ENCODE measurements at places on chromosomes 3 and 15.

GRCh38 chr3:78913711-78914110 lies 854.1 kb downstream of the ROBO1 start:
- no peak for DNase-seq

DNA sequence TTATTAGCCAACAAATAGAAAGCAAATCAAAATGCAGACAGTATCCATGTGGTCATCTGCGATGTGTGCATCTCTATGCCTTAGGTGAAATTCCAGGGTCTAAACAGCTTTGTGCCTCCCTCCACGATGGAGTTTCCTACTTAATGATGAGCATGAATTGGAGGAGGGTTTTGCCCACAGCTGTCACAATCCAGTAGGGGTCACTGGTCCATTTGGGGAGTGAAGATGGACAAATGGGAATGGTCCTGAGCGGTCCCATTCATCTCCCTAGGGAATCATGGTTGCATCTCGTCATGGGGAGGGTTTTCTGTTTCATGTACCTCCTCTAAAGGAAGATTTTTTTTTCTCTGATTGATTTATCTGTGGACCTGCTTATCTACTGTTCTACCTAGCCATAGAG lies 358.0 kb downstream of the PTPRG start:
- DNase-seq = no peak

GRCh38 chr3:51434746-51435327 lies 43.8 kb downstream of the RBM15B start:
- DNase-seq = peak; percentile 61

DNA sequence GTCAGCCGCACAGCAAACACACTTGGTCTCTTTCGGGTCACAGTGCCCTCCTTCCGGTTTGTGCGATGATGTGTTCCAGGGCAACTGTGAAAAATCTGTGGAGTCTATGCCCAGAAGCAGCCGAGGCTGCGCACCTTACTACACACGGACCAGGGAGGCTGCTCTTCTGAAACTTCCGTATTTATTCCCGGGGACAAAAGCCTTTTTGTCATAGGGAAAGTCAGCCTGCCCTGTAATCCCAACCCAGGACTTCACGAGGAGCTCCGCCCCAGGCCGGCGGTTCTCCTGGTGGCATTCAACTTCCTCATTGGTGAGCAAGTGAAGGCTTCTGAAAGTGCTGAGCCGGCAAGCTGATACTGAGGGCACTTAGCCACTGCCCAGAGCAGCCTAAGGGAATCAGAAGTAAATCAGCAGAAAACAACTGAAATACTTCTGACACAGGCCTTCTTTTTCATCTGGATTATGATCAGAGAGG lies 126.5 kb downstream of the FMN1 start:
- DNase-seq = no peak

- DNase-seq = peak; percentile 51
These were observed 104.2 kb upstream of the RAD18 start for GRCh38 chr3:9067352-9067975.

- DNase-seq = no peak
These were observed 13.0 kb downstream of the CAND2 start for GRCh38 chr3:12809435-12809834.

GRCh38 chr3:150146991-150147761 lies 176.5 kb upstream of the PFN2 start:
- DNase-seq = no peak

DNA sequence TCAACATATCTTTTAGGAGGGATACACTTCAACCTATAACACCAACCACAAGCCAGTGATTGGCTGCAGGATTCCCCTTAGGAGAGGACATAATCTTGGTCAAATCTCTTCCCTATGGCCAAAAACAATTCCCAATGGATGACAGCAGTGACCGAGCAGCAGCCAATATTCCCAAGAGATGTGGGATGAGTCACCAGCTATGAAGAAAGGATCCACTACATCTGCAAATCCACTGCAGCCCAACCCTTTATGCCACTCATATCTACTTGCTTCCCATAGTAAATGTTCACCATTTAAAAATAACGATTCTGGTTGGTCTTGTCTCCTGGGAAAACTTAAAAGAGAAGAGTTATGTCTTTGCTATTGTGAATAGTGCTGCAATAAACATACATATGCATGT lies 4.5 kb upstream of the IQCF5 start:
- no peak for DNase-seq

DNA sequence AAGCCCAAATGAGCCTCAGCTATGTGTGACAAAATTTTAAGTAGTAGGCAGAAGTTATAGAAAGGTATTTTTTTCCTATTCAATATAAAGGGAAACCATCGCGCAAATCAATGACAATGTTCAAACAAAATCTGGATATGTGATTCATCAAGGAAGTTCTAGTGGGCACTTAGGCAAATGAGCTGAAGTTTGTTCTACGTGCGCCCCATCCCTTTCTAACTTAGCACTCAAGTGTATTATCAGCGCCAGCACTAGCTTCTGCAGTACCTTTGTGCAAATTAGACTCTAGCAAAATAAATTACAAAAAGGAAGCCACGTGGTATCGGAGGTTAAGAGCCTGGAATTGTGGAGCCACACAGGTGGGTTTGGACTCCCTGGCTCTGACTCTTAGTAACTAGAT lies 91.1 kb downstream of the TBL1XR1 start:
- DNase-seq = no peak

- DNase-seq = no peak
These were observed 59.0 kb downstream of the CYP19A1 start for GRCh38 chr15:51279391-51279790.

GRCh38 chr3:69353088-69353478 lies 32.8 kb downstream of the FRMD4B start:
- DNase-seq = no peak

- DNase-seq = no peak
These were observed 764.8 kb upstream of the NR2F2 start for GRCh38 chr15:95565690-95566089.

- DNase-seq = no peak
These were observed 35.6 kb downstream of the RTP4 start for GRCh38 chr3:187403768-187404288.

DNA sequence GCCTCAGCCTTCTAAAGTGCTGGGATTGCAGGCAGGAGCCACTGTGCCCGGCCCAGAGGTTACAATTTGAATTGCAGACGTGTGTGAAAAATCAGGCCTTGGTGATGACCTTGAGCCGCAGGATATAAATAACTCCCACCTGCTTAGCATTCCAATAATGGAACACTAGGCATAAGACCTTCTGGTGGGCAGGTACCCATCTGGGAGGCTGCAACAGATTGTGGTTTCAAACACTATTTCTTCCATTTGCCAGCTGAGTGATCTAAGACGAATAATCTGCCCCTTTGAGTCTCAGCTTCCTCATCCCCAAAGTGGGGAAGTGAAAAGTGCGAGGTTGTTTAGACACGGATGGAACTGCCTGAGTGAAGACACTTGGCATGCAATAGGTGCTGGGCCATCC lies 47.7 kb upstream of the HERC1 start:
- no peak for DNase-seq

DNA sequence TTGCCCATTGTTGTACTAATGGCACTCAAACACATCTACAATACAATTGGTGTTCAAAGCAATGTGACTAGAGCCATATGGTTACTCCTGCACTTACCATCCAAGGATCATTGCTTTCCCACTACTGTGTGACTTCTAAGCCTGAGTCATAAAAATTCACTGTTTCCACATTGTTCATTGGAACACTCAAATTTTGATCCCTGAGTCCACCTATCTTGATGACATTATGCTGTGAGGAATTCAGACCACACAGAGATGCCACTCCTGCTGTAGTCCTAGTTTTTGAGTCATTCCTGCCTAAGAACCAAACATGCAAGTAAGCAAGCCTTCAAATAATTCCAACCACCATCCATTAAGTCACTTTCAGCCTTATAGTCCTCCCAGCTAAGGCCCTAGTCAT lies 176.2 kb downstream of the EFHB start:
- DNase-seq = no peak

DNA sequence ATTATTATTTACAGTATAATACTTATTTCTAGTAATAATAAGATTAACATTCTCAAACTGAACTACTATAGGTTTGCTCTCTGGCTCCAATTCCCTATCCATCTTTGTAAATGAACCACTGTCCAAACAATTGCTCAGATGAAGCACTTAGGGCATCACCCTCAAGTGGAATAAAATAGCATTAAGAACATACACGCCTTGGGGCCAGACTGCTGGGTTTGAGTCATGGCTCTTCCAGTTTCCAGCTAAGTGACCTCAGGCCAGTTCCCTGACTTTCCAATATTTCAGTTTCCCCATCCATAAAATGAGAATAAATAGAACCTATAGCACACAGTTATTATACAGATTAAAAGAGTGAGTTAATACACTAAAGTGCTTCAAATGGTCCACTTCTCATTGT lies 507.2 kb downstream of the MAGI1 start:
- no peak for DNase-seq

- DNase-seq = no peak
These were observed 19.4 kb downstream of the IFT57 start for GRCh38 chr3:108202834-108203233.

GRCh38 chr15:41241221-41241964 lies 10.3 kb downstream of the CHP1 start:
- no peak for DNase-seq

GRCh38 chr3:129291236-129291886 lies 12.7 kb downstream of the HMCES start:
- no peak for DNase-seq

DNA sequence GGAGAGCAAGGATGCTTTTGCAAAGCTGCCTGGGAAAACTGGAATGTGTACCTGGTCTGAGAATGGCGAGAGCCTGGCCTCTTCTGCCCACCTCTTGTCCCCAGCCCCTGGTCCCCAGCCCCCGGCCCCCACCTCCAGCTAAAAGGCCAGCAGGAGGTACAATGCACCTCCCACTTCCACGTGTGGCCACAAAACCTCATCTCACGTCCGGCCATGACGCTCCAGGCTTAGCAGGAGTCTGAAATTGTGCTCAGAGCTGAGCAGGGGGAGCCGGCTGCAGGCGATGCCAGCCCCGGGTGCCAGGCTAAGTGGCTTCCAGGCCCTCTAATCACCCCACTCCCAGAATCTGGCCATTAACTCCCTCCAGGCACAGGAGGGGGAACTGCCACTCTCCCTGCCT lies 83.1 kb upstream of the PRR20G start:
- no peak for DNase-seq

DNA sequence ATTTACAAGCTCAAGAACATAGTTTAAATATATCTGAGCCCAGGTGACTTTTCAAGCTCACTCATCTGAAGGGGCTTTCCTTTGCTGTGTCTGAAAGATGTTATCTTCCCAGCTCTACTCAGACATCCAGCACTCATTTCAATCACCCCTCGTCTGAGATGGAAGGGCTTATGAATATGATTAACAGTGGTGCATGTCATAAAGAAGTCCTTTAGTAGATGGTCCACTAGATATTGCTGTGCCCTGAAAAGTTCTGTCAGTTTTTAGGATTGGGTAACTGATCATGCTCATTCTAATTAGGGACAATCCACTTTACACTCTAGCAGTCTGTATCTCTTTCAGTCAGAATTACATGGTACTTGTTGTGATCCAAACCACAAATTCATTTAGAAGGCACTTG lies 28.3 kb downstream of the RETNLB start:
- no peak for DNase-seq

- no peak for DNase-seq
These were observed 472.8 kb downstream of the ZIC1 start for GRCh38 chr3:147881933-147882332.

DNA sequence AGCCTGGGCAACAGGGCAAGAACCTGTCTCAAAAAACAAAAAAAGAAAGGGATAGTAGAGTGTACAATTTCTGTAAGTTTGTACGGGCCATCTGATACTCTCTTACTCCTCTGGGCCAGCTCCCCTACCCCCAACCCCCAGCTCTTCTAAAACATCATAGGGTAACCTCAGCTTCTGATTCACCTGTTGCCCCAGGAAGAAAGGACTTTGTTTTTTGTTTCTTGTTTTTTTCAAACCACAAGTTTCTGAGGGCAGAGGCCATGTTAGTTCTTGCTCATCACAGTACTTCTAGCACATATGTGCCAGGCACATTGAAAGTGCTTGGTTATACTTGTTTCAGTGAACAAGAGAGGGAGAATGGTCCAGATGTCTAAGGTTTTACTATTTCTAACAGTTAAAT lies 20.2 kb downstream of the ATOSA start:
- DNase-seq = no peak

DNA sequence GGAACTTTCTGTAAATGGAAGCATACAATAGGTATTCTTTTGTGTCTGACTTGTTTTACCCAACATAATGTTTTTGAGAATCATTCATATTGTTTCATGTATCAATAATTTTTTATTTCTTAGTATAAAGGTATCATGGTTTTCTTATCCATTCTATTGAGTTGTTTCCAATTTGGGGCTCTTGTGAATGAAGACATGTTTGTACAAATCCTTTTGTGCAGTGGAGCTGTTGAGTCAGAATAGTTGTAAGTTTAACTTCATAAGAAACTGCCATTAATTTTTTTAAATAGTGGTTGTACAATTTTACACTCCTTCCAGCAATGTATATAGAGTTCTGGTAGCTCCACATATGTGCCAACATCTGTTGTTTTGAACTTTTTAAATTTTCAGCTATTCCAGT lies 59.2 kb upstream of the THSD4 start:
- DNase-seq = no peak

DNA sequence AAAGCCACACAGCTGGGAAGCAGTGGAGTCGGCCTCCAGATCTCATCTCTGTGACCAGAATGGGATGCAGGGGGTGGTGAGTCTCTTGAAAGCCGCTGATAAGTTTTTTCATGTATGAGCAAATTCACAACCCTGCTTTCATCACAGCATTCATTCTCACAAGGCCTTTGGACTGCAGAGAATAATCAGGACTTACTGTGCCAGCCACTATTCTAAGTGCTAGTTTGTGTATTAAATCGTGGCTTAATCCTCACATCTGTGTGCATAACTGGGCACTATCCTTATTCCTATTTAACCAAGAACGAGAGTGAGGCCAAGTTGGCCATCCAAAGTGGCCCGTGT lies 64.2 kb upstream of the POLG start:
- DNase-seq = no peak

DNA sequence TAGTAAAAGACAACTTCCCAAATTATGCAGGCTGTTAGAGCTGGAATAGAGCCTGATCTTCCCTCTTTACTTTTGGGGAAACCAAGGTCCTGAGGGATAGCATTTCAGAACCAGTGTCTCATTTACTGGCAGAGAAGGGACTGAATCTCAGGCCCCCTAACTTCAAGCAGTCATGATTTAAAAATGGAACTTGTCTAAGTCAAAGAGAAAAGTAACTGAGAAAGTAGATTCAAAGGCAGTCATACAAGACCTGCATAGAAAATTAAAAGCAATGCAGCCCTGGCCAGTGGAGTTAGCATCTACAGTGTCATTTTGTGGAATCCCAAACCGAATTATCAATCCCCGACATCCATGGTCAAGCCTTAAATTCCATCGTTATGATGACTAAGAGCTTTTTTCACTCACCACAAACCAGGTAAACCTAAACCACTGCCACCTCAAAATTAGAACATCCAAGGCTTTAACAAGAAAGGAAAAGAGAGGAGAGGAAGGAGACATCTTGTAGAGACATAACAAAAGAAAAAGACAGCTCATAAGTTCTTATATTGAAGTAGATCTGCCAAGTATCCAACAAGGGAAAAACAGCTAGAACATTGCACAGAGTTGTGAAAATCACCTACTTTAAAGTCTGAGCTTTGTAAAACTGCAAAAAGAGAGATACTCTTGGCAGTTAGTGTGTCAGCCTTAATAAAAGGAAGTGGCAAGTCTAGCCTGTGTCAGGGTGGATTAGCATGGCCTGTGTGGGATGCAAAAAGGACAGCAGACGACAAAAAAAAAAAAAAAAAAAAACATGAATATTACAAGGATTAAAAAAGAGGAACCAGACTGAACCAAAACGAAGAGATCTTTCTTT lies 54.1 kb upstream of the CCR2 start:
- DNase-seq = peak; percentile 52

All from Jurkat, Clone E6-1 (cell line).